A549 treated with RU486 at 1 μM for 4 hours (cell line): ENCODE measurements at places on chromosomes 3 and 15. TPM values are rescaled to one million over a fixed set of nuclear protein-coding genes. Genes with fewer than 3 reads are reported as not detected.

The OR5H6 gene
- not detected in 5 replicates for total RNA-seq

The WWTR1 gene
- total RNA-seq: 112 to 122 TPM (median 119 TPM) in 5 replicates

The PLIN1 gene
- 0.06 to 0.09 TPM (median 0.07 TPM) in 3 of 5 replicates, not detected in the others for total RNA-seq

The UCN2 gene
- 7.3 to 10.3 TPM (median 8.6 TPM) in 5 replicates for total RNA-seq

The CYP19A1 gene
- 0.16 to 0.79 TPM (median 0.31 TPM) in 5 replicates for total RNA-seq

The PYDC2 gene
- total RNA-seq: not detected in 5 replicates
